ENCODE measurements at places on chromosomes 1 and 21.

DNA sequence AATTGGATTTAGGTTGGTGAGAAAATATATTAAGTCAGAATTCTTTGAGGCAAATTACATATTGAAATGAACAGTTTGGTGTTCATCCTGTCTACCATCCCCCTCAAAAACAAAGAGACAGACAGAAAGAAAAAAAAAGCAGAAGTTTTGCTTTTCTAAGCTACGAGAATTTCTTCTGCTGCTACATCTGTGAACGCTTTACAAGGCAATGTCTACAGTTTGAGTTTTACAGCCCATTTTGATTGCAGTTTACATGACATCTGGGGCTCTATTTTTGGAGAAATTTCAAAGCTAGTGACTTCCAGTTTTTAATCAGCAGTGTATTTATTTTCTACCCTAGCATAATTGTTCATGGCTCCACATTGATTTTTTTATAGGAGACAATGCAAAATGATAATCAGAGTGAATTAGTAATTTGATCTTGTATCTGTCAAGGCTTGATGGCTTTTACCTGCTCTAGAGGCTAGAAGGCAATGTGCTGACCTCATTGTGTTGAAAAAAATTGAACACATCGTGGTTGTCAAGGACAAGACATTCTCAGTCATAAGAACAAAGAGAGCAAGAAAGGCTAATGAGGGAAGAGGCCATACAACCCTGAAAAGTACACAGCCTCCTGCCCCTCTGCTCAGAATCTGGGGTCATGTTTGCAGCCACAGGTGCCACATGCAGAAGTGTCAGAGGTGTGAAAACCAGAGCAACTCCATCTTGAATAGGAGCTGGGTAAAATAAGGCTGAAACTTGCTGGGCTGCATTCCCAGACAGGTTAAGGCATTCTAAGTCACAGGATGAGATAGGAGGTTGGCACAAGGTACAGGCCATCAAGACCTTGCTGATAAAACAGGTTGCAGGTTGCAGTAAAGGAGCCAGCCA lies 201.0 kb upstream of the CAMK1G start:
- DNase-seq, result no peak

- DNase-seq, result no peak
Measured at GRCh38 chr1:68046423-68046822, 4.0 kb downstream of the DIRAS3 start.

DNA sequence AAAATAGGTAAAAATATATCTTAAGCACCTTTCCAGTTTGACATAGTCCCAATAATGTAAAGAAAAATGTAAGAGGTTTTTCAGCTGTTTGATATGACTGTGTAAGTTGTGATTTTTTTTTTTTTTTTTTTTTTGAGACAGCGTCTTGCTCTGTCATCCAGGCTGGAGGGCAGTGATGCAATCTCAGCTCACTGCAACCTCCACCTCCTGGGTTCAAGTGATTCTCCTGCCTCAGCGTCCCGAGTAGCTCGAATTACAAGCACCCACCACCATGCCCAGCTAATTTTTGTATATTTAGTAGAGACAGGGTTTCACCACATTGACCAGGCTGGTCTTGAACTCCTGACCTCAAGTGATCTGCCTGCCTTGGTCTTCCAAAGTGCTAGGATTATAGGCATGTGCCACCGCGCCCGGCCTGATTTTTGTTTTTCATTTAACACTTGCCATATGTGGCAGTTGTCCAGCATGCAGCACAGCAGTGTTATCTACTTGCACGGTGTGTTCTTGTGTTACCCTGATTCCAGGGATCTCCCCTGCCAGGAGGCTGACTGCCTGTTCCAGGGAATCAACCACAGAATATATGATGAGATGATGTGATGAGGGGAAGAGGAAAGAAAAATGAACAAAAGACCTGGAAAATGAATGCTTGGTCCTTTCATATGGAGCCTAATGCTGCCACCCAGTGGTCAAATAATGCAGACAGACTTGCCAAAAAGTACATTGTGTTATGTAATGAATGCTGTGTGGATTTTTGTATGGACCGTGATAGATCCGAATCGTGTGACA lies 79.0 kb downstream of the RAVER2 start:
- peak; percentile 44 for DNase-seq

GRCh38 chr1:94544706-94545490 lies 3.3 kb upstream of the F3 start:
- no peak for DNase-seq

DNA sequence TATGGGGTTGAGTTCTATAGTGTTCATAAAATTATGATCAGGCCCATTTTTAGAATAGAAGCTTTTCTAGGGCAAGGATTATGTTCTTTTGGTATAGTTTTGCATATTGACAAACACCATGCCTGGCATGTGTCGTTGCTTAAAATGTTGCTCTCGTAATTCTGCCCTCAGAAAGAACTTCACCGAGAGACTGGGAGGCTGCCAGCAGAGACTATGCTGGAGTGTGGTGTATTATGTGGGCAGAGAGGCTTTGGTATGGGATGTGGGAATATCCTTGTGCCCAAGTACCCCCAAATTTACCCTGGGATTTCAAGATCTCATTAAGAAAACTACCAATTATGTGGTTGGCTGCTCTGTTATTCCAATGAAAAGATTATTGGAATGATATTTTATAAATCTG lies 27.9 kb downstream of the PGM1 start:
- no peak for DNase-seq

- no peak for DNase-seq
Measured at GRCh38 chr1:107228704-107229371, 88.0 kb downstream of the NTNG1 start.

GRCh38 chr1:159949981-159950381 lies 4.1 kb downstream of the SLAMF9 start:
- DNase-seq, result no peak

DNA sequence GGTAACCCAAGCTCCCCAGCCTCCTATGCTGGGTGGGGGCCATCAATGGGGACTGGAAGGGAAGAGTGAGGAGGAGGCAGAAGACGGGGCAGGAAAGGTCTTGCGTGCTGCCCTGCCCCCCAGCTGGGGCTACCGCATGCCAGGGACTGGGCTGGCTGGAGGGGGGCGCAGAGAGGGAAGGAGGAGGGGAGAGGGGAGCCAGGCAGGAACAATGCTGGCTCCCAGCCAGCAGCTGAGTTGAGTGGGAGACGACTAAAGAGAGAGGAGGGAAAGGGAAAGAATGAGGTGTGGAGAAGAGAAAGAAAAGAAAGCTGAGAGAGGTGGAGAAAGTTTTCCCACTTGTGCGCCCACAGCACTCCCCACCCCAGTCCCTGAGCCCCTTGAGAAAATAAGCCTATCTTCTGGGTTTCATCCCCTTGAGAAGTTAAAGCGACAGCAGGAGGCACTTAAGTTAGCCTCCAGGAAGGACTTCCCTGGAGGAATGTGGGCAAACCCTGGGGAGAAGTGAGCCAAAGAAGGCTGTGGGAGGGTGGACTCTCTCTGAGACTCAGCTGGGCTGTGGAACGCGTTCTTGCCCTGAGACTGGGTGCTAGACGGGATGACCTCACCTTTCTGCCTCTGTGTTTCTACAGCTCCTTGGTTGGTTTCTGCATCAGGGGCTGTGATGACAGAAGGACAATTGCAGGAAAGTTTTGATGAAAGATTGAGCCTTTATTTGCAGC lies 12.9 kb upstream of the NES start:
- DNase-seq, result no peak

DNA sequence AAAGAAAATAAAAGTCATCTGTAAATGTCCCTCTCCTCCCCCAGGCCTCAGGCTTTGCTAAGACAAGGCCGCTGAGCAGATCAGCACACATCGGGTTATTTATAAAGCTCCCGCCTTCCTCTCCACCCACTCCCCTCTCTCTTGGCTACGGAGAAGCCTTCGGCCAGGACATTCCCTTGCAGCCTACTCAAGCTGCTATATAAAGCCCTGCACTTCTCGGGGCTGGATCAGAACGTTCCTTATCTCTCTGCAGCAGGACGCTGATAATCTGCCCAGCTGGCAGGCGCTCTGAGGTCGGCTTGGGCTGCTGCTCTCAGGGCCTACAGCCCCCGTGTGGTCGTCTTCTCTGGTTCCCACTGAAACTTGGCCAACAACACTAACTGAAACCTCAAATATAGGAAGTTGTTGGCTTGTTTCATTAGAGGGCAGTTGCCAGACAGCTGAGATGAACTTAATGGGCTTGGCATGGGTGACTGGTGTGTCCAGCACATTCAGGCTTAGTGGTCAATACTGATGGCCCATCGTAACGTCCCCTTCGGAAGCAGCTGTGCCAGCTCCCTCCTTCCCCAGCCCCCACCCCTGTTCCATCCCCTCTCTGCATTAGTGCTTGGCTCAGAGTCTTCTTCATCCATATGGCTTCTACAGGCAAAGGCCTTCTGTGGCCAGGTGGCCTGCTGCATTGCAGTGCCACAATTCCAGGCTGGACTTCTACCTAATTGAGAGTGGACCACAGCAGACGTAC lies 64.6 kb downstream of the IER5 start:
- no peak for DNase-seq

GRCh38 chr1:177301425-177302124 lies 130.8 kb downstream of the BRINP2 start:
- DNase-seq, result no peak

- no peak for DNase-seq
Measured at GRCh38 chr1:169892927-169893644, 610 bp downstream of the SCYL3 start.

DNA sequence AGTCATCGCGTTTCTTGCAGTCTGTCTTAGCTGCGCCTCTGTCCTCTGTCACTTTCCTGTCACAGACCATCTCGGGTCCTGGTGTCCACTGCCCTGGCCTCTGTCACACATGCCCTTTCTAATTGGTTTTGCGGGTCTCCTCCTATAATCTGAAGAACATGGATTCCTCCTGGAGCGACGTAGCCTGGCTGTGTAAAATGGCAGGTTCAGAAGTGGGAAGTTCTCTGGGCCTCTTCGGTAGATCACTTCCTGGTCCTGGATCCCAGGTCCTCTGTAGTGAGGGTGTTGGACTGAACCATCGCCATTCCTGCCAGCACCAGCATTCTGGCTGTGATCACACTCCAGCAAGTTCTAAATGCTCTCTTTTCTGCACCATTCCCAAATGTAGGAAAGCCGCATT lies 857 bp downstream of the FAM3B start:
- no peak for DNase-seq

GRCh38 chr1:51523931-51524330 lies 4.9 kb upstream of the EPS15 start:
- DNase-seq, result no peak

- no peak for DNase-seq
Measured at GRCh38 chr1:241645199-241645598, 5.0 kb upstream of the CHML start.

GRCh38 chr1:97824624-97825023 lies 96.2 kb downstream of the DPYD start:
- DNase-seq, result no peak

- no peak for DNase-seq
Measured at GRCh38 chr1:111656086-111657017, 36.8 kb downstream of the RAP1A start.

DNA sequence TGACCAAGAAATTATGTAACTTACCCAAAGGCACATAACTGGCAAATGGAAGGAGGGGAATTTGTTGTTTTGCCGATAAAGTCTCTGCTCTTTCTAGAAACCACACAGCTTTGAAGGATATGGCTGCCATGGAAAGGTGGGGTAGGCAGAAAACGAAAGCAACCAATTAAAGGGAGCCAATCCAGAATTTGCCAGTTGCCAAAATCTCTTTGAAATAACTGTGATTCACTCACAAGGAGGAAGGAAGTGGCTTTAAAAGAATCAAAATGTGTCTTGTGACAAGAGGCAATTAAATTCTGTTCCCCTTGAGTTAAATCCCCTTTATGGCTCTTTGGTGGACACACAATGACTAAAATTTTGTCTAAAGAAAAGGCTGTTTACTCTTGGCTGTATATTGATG lies 61.2 kb upstream of the CCDC190 start:
- DNase-seq, result no peak

DNA sequence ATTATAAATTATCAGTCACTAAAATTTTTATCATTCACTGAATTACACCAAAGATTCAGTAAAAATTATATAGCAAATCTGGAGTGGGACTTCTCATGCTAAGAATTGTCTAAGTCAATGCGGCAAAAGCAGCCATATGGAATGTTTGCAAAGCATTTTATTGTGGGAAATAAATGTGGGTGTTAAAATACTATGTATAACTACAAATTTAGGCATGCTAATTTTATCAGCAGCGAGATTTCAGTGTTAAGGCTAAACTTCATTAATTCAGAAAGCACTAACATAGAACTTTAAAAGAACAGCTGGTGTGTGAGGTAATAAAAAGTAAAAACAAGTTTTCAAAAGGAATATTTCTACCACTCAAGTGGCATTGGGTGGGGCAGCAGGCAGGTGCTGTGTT lies 21.4 kb downstream of the COLGALT2 start:
- no peak for DNase-seq

DNA sequence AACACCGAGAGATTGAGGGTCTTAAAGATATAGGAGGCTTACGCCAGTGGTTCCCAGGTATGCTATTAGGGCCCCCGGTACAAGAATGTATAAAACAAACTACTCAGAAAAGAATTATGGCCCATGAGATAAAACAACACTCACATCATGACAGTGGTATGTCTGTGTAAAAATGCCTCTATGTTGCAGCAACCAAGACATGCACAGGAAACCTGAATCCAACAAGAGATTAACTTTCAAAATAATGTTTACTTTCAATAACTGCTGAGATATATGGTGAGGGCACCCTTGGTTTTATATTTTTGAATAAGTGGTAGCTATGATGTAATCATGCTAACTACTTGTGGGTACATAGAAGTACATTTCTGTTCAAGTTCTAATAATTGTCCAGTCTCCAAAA lies 74.9 kb downstream of the PUM1 start:
- DNase-seq, result no peak
